Bronchial epithelial cell (primary cell): ENCODE measurements at places on chromosomes 6 and 20. TPM values are rescaled to one million over a fixed set of nuclear protein-coding genes. Genes with fewer than 3 reads are reported as not detected.
A peak's percentile ranks its signal among the peaks of the same experiment; 100 is the strongest.

DNA sequence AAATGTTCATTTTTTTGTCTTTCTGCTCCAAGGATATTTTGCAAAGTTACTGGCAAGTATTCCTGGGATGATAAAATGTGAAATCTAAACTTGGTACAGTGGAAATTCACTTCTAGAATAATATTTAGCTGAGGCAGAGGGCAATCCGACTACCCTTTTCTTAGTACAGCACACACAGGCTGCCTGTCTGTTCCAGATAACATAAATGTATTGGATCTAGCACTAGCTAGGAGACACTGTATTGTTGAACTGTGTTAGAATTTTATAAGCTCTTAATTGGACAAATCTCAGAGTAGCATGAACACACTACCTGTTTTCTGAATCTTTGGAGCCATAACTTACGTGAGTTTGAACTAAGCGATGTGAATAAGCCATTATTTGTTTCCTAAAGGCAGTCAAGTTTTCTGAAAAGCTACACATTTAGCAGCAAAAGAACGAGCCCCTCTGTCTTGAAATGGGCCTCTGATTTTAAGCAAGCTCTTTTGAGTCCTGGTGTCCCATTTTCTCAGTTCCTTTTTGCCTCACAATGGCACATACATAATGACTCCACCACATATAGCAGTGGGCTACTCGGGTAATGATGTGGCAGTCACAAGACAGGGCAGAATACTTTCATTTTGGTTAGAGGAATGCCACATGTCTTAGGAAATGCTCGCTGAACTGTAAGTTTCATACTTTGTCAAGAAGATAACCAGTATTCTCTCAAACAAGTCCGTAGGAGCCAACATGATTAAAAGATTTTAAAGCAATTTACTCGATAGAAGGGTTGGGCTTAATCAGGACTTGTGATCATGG is 116.5 kb upstream of the ESR1 start:
- no peak for DNase-seq

DNA sequence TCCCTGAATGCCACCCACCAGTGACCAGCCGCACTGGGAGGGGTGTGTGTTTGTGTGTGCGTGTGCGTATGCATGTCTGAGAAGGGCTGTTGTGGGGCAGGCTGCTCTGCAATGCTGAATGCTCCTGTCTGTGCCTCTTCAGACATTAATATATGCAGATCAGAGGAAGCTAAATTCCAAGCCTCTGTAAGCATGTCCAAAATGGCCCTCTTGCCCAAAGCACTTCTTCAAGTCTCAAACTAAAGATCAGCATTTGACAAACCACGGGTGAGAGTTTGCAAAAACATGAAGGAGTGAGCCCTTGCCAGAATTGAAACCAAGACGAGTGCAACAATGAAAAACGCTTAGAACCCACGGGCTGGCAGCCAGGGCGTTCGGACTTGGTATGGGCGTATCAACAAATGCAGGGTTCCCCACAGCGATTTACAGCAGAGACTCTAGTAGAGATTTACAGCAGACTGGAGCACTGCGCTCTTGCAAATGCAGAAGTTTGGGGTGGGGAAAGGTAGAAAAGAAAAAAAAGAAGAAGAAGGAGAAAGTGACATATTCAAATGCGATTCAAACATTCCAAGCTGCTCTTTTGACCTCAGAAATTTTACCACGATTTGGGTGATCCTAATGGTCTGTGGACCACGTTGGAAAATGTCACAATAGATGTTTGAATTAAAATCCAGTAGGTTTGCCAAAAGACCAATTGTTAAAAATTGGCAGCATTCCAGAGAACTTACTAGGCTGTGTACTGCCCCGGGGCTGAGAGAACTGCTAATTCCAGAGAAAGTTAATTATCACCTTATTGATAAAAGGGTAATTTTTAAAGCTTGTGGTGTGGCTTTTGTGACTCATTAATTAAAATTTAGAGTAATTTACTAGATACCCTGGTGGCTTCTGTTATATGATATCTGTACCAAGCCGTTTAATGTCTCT is 3.5 kb downstream of the SCML4 start:
- peak; percentile 33 for DNase-seq

DNA sequence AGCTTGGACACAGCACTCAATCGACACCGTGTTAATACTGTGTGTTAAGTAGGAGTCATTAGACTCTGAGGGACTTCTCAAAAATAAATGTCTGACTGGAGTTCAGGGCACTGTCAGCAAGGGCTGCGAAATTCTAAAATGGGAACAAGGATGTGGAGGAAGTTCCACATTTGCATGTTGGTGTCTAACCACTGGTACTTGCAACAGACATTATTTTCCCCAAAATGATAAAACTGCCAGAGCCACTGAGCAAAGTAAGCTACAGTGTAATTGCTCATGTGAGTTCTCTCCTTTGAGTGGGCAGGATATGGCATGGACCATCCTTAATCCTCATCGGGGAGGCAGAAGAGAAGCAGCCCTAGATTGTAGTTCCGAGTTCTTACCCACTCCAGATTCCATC is 215.9 kb downstream of the SLC24A3 start:
- DNase-seq: no peak

DNA sequence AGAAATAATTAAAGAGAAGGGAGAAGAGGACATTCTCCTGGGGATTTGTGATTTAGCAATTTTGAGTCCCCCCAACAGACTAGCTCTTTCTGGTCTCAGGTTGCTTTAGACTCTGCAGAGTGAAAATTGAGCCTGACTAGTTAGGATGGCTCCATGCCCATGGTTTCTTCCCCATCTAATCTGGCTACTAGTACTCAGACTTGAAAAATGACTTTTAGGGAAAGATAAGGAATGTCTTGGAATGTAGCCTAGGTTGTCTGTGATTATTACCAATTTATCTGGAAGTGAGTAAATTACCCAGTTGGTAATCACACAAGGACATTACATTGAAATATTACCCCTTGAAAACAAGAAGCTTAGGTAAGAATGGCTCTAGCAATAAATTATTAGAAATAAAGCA is 4.2 kb downstream of the BEND6 start:
- DNase-seq: no peak

GRCh38 chr6:78347191-78347916 is 520.0 kb upstream of the IRAK1BP1 start:
- DNase-seq: no peak

GRCh38 chr20:13863244-13863643 is 78.4 kb downstream of the NDUFAF5 start:
- no peak for DNase-seq

GRCh38 chr6:113338644-113339043 is 518.5 kb upstream of the MARCKS start:
- DNase-seq: no peak

Gene PNISR
- 37.9 and 46.1 TPM in 2 replicates for total RNA-seq

Gene TOMM6
- total RNA-seq: 35.2 and 55.0 TPM in 2 replicates

Gene NRSN1
- not detected in 2 replicates for total RNA-seq
